ENCODE measurements at places on chromosomes 4 and X.

DNA sequence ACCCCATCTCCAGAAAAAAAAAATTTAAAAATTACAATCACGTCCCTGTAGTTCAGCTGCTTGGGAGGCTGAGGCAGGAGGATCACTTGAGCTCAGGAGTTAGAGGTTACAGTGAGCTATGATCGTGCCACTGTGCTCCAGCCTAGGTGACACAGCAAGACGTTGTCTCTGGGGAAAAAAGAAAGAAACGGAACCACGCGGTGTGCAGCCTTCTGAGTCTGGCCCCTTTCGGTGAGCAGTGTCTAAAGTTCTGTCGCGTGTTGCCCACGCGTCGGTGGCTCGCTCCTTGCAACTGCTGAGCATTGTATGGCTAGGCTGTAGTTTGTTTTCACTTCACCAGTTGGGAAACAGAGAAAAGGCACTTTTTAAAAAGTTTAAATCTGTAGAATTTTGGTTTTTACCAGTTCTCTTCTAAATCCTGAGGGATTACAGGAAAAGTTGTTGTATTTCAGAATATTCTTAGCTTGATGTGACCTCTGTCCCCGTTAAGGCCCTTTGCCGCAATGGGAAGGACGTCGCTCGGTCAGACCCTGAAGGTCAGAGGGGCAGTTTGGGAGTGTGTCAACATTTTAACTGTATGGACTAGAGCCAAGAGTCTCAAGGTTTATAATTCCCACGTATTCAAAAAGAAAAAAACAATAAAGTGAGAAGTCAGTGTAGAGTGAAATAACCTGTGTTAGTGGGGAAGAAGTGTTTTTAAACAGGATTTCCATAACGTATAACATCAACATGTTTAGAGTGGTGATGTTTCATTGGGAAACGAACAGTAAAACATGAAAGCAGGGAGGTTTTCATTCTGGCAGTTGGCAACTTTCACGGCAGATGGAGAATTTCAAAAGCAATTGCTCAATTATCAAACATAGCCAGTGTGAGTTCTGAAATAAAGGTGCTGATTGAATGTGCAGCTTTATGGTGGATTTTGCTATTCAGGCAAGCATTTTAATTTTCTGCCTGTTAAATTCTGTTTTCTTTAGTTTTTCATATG, 45.8 kb upstream of the MSANTD1 start:
- no peak for DNase-seq

DNA sequence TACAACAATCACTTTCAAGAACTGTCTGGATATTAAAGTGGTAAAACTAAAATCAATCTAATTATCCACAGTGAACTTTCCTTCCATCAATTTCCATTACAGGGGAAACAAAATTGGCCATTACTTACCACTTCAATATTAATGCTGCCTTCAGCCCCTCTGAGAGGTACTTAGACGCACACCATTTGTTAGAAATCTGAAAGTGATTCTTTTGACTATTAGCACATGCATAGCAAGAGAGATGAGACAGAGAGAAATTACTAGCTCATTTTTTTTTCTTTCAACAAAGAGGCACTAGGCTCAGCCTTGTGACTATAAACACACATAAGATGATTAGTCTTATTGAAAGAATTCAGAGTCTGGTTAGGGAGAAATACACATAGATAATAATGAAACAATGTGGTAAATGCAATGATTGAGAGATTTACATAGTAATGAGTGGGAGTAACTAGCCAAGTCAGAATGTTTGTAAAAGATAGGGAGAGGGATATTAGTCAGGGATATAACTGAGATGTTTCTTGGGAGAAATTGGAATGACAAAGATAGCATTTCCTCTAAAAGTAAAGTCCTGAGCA, 93.3 kb downstream of the YIPF7 start:
- no peak for DNase-seq

- no peak for DNase-seq
These were observed 623.5 kb upstream of the GNPDA2 start for GRCh38 chr4:45349859-45350258.

- peak; percentile 30 for DNase-seq
These were observed 1.1 kb upstream of the SH3BP2 start for GRCh38 chr4:2791518-2792395.

- peak; percentile 38 for DNase-seq
These were observed 607.9 kb downstream of the GLUD2 start for GRCh38 chrX:121655276-121655675.

DNA sequence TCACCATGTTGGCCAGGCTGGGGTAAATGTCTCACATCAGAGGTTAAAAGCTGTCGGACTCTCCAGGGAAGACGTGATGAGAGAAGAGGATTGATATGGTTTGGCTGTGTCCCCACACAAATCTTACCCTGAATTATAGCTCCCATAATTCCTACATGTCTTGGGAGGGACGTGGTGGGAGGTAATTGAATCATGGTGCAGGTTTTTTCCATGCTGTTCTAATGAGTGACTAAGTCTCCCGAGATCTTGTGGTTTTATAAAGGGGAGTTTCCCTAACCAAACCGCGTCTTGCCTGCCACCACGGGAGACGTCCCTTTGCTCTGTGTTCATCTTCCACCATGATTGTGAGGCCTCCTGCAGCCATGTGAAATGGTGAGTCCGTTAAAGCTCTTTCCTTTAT, 64.4 kb downstream of the ASMT start:
- no peak for DNase-seq
